DMS79 treated with DMSO at 0.1 percent for 48 hours (cell line): ENCODE measurements at places on chromosomes 4 and X.

- DNase-seq, result no peak
These were observed 152.6 kb downstream of the AFAP1 start for GRCh38 chr4:7787067-7787466.

DNA sequence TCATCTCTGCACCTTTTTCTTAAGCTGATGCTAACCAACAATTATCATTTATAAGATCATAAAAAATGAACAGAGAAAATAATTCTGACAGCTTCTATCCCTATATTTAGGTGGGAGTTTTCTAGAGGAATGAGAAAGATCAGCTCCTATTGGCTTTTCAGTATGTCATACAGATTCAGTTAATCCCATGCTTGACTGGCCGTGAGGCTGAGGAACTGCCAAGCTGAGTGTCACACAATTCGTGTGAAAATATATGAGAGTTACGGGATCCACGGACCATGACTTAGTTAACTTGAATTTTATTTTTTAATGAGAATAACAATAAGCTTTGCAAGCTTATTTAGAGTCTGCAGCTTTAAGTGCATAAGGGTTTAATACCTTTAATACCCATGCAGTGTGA, 37.5 kb downstream of the PHEX start:
- no peak for DNase-seq

GRCh38 chr4:98468709-98469108, 189.7 kb downstream of the TSPAN5 start:
- no peak for DNase-seq

- no peak for DNase-seq
These were observed 41.8 kb downstream of the BRCC3 start for GRCh38 chrX:155113097-155113496.

DNA sequence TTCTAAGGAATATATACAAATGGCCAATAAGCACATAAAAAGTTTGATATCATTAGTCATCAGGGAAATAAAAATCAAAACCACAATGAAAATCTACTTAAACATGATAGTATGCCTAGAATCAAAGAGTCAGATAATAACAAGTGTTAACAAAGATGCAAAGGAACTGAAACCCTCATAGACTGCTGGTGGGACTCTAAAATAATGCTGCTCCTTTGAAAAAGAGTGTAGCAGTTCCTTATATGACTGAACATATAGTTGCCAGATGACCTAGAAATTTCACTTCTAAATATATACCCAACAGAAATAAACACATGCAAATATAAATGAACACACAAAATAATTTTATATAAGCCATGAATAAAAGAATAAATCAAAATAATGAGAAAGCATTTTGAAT, 205.1 kb upstream of the CTSO start:
- DNase-seq, result no peak

GRCh38 chr4:139556724-139557555, 921 bp upstream of the SETD7 start:
- peak; percentile 57 for DNase-seq

DNA sequence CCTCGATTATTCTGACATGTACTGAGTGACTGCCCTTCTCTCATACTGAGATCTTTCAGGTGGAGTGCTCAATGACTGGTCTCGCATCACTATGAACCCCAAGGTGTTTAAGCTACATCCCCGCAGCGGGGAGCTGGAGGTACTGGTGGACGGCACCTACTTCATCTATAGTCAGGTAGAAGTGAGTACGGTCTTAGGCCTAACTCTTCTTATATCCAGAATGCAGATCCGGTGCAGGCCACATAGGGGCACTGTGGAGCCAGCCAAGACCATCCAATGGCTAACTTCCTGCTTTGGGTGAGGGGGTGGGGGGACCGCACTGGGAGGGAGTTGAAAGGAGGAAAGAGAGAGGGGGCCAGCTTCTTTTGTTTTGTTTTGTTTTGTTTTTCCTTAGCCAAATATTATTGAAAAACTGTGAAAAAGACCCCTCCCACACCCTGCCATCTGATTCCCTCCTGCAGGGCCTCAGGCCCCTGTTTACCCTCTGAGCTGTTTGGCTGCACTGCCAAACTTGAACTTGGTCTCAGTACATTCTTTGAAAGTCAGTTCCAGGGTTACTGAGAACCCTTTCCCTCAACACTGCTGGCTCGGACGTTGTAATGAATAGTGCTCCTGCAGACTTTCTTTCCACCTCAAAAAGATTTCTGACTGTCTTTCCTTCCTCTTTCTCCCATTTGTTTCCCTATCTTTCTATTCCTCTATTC, 16.2 kb downstream of the AWAT2 start:
- DNase-seq, result no peak

GRCh38 chrX:24607616-24608015, 39.5 kb downstream of the PCYT1B start:
- no peak for DNase-seq
